ENCODE measurements at places on chromosomes 4 and X.

- DNase-seq: no peak
Measured at GRCh38 chr4:165331359-165331758, 3.9 kb downstream of the MSMO1 start.

- no peak for DNase-seq
Measured at GRCh38 chrX:106363214-106363613, 195.1 kb downstream of the PWWP3B start.

DNA sequence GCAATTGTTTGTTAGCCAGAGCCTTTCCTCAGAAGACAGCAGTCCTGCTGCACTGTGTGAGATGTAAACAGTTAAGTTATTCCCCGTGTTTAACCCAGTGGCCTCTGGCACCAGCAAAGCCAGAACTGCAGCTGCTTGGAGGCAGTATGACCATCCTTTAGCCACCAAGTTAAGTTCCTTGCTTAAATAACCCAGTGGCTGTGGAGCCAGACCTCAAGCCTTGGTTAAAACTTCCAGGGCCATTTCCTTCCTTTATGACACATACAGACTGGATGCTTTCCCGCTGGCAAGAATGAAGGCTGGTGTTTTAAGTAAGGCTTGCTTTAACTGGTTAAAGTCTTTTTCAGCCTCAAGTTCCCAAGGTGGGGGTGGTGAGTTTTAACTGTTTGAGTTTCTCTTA is 379.8 kb downstream of the DCAF12L2 start:
- DNase-seq: no peak

DNA sequence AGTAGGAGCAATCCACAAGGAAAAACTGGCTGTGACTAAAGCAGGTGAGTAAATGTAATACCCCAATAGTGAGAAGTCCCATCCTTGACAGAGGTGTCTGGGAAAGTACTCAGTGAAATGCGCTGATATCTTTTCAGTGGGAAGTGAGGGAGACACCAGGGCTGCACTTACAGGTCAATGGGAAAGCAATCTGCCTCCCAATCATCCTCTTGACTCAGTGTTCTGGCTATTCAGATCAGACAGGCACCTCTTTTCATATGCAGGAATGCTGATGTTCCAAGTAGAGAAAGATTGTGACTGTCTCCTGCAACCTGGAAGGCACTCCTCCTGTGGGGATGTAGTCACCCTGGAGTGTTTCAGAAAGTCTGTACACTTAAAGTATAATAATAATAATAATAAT is 39.9 kb upstream of the SPIN2A start:
- no peak for DNase-seq

DNA sequence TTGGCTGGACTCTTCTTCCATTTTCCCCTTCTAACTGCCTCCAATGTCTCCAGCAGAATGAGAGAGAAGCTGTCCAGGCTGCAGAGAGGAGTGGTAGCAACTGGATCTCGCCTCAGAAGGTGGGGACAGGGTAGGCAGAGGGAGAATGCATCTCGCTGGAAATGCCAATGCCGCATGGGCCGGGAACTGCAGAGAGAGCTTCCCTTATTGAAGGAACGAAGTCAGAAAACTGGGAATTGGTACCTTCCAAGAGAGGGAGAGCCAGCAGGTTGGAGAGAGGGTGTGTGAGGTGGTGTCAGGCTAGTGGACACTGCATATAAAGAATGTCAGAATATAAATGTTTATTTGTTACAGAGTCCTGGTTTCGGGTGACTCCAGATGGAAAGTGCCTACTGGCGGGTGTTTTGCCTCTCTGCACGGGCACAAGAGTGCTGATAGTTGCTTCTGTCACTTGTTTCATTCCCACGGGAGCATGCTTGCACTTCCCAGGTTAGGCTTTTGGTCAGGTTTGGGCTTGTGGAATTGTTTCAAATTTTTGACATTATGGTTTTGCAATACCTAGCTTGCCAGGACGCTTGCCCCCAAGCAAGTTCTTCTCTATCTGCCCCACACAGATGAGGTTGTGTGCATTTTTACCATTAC is 156.8 kb upstream of the STS start:
- no peak for DNase-seq

GRCh38 chrX:55796496-55796895 is 78.9 kb downstream of the RRAGB start:
- DNase-seq: no peak

- no peak for DNase-seq
Measured at GRCh38 chr4:170723171-170723570, 633.4 kb upstream of the AADAT start.
